ENCODE measurements at places on chromosomes 3 and 15. TPM values are rescaled to one million over a fixed set of nuclear protein-coding genes. Genes with fewer than 3 reads are reported as not detected.

Gene GABRB3
- total RNA-seq: not detected

Gene LRRC3B
- total RNA-seq: not detected

Gene NME9
- not detected for total RNA-seq

Gene TMCC1
- total RNA-seq: 16.8 TPM

Gene NCKIPSD
- 34.1 TPM for total RNA-seq

Gene NR2E3
- total RNA-seq: not detected

Gene ARRDC4
- total RNA-seq: 0.39 TPM

Gene ST3GAL6
- total RNA-seq: not detected

Gene CRYGS
- 5.4 TPM for total RNA-seq

Gene PATL2
- total RNA-seq: 22.5 TPM

Gene IQCF5
- not detected for total RNA-seq

Gene RNF13
- 36.3 TPM for total RNA-seq

Gene SEC22A
- total RNA-seq: 14.9 TPM

Gene SLC22A14
- total RNA-seq: not detected

Data from T-helper 2 cell treated with Interferon-gamma antibody and Interleukin-4, amounts not matched to agents 100 ng/mL and 5 ng/mL, for 36 hours (primary cell).